ENCODE measurements at places on chromosomes 16 and 17. TPM values are rescaled to one million over a fixed set of nuclear protein-coding genes. Genes with fewer than 3 reads are reported as not detected.

The PGAP3 gene
- 27.9 TPM for total RNA-seq

The LITAFD gene
- not detected for total RNA-seq

The CMTR2 gene
- 22.0 TPM for total RNA-seq

The RNF222 gene
- total RNA-seq: 1.0 TPM

Data from T-cell (primary cell).